ENCODE measurements at places on chromosomes 3 and 15. TPM values are rescaled to one million over a fixed set of nuclear protein-coding genes. Genes with fewer than 3 reads are reported as not detected.

GALNT15 gene
- total RNA-seq = 135 TPM

STARD5 gene
- 4.0 TPM for total RNA-seq

TGM5 gene
- total RNA-seq = not detected

TMOD2 gene
- 15.8 TPM for total RNA-seq

THRB gene
- 28.0 TPM for total RNA-seq

AQR gene
- 24.8 TPM for total RNA-seq

AP4E1 gene
- total RNA-seq = 7.3 TPM

CCR5 gene
- total RNA-seq = 1.2 TPM

FBXO40 gene
- total RNA-seq = not detected

ERICH6 gene
- not detected for total RNA-seq

NRG4 gene
- 1.1 TPM for total RNA-seq

CELF6 gene
- 1.9 TPM for total RNA-seq

SLC6A6 gene
- total RNA-seq = 68.8 TPM

OIP5 gene
- not detected for total RNA-seq

SEMA6D gene
- 15.5 TPM for total RNA-seq

All from omental fat pad (tissue), 4 donors.